Stimulated activated CD4-positive, alpha-beta T cell treated with anti-CD3 and anti-CD28 coated beads, Interleukin-12 subunit alpha, Interleukin-12 subunit beta, amount 100 ng/mL, for 4 hours (primary cell): ENCODE measurements at places on chromosomes 5 and 9.

GRCh38 chr5:39256477-39257235 is 37.3 kb upstream of the FYB1 start:
- DNase-seq: no peak

DNA sequence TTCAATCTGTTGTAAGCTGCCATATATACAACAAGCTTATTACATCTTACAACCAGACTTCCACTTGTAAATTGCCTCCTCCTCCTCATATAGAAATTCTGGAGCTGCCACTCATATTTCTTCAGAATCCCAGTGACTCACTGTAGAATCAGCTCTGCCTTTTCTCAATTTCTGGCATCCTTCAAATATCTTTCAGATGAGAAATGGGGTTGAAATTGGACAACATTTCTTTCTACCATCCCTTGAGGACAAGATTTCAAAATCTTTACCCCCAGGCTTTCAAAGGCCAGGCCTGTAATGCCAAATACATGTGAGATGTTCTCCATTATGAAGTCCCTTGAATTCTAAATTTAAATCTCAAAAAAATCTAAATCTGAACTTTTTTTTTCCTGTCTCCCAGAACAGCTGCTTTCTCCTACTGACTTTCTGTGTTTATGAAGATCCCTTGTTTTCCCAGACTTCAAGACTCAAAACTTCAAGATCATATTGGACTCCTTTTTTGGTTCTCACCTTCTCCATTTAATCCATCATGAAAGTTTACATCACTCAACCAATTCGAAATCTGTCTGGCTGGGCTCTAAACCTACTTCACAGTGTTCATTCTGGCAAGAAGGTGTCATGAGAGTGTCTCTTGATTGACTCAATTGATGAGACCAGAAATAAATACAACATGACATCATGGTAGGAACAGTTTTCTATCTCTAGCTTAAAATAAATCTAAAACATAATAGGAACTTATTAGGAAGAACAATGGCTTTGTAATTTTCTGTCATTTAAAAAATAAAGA is 109.8 kb downstream of the HMHB1 start:
- no peak for DNase-seq

DNA sequence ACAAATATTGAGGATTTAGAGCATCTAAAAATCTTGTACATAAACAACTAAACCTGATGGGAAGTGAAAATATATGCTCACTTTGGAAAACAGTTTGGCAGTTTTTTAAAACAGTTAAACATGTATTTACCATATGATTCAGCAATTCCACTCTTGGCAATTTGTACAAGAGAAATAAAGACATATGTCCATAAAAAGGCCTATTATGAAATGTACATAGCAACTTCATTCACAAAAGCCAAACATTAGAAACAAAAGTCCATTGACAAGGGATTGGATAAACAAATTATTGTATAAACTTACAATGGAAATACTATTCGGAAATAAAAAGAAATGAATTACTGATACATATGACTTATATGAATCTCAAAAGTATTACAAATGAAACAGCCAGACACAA is 196.2 kb upstream of the SLC24A2 start:
- no peak for DNase-seq

DNA sequence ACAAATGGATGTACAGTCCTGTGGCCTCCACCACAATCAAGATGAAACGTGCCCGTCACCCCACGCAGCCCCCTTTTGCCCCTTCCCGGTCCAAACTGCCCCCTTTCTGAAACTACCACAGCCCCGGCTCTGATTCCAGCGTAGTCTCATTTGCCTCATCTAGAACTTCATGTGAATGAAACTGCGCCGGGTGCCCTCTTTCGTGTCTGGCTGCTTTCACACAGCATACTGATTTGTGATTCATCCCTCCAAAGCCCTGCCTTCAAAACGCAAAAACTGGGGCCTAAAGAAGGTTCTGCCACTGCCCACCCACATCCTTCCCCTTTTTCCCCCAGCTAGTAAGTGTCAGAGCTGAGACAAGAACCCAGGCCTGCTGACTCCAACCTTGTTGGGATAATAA is 31.5 kb upstream of the NCS1 start:
- no peak for DNase-seq

- DNase-seq: no peak
Measured at GRCh38 chr5:14487897-14488570, 93.6 kb upstream of the OTULINL start.

DNA sequence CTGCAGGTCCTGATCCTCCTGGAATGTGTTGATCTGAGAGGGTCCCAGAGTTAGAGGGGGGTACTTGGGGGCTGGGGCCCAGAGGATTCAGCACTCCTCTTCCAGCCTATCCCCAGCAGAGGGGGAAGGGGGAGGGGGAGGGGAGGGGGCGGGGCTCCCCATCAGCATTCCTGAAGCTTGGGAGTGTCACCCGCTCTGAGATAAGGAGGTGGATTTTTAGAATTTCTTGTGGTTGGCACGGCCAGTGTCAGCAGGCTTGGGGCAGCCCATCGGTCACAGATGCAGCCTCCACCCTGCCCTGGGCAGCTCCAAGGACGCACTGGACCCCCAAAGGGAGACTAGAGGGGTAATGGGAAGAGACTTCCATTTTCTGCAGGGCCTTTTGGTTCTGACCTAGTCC is 5.3 kb downstream of the FGF18 start:
- DNase-seq: no peak

DNA sequence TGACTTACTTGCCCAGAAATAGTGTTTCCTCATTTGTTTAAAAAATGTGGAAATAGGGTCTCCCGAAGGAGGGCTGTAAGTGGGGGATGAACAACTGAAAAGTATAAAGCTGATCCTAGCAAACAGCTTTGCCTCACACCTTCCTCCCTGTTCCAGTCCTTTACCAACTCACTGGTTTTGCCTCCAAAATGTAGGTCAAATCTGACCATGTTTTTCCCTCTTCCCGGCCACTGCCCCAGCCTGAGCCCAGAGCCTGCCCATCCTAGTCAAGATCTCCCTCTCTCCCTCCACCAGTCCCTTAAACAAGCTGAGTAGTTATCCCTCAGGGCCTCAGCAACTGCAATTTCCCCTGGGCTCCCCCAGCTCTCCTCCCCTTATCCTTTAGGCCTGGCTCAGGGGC is 82.4 kb upstream of the FBXW11 start:
- no peak for DNase-seq

DNA sequence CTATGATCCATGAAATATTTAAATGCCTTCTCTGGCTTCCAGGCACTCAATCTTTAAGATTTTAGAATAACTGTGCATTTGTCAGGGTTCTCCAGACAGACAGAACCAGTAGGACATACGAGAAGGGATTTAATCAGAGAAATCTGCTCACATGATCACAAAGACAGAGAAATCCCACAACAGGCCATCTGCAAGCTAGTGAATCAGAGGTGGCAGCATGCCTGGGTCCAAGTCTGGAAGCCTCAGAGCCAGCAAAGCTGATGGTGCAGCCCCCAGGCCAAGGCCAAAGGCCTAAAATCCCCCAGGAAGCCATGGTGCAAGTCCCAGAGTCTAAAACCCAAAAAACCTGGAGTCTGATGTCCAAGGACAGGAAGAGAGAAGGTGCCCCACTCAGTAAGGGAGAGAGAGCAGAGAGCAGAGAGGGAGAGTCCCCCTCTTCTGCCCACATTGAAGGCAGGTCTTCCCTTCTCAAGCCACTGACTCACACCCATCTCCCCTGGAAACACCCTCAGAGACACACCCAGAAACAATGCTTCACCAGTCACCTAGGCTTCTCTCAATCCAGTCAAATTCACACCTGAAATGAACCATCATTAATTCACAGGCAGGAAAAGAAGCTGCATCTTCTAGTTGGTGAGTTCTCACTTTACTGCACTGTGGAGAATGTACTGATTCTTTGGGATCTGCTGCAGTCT is 48.7 kb downstream of the CAMSAP1 start:
- DNase-seq: no peak

DNA sequence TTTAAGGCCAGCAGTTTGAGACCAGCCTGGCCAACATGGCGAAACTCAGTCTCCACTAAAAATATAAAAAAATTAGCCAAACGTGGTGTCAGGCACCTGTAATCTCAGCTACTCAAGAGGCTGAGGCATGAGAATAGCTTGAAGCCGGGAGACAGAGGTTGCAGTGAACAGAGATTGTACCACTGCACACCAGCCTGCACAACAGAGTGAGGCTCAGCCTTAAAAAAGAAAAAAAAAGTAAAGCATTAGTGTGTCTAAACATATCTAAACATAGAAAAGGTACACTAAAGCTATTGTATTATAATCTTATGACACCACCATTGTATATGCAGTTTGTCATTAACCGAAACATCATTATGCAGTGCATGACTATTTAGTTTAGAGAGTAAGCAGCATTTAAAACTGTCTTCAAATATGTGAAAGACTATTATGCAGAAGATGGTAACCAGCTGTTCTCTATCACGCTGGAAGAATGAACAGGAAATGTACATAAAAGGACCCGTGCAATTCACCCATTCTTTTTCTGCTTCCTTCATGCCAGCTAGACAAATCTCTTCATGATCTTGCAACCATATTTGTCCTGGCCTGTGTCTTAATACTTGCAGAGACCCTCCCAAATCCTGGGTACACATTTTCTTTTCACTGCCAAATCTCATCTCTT is 58.6 kb downstream of the ITGA1 start:
- no peak for DNase-seq

- no peak for DNase-seq
Measured at GRCh38 chr5:128535251-128535650, 2.8 kb downstream of the FBN2 start.
